GM12878 (cell line): ENCODE measurements at places on chromosomes 16 and 17. TPM values are rescaled to one million over a fixed set of nuclear protein-coding genes. Genes with fewer than 3 reads are reported as not detected.

The KRTAP3-1 gene
- total RNA-seq: not detected in 2 replicates

DNA sequence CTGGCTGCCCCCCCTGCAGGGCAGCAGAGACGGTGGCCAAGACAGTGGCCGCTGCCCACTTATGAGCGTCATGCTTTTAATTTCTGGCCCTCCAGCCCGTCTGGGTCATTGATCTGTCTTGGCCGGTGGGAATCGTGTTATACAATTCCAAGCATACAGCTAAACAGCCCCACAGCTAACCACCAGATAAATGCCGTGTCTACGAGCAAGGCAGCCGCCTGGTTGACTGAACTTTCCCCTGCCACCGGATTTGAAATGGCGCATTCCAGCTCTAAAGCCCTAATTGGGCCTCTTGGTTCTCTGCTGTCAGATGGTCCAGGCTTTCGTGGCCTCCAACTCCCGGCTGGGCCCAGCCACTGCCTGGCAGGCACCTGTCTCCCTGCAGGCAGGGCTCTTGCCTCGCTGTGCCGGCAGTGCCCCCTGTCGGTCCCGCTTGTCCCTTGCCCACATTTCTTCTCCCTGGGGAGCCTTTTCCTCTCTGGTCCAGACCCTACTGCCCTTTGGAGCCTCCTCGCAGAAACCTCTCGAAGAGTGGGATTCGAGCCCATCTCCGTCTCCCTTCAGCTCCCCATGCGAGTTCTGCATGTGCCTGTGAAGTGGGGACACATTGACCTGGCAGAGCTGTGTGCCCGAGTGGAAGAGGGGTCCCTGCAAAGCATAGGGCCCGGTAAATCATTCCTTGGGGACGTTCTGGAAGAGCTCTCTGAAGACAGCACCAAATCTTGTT is 1.8 kb upstream of the RBFOX3 start:
- no peak for DNase-seq

DNA sequence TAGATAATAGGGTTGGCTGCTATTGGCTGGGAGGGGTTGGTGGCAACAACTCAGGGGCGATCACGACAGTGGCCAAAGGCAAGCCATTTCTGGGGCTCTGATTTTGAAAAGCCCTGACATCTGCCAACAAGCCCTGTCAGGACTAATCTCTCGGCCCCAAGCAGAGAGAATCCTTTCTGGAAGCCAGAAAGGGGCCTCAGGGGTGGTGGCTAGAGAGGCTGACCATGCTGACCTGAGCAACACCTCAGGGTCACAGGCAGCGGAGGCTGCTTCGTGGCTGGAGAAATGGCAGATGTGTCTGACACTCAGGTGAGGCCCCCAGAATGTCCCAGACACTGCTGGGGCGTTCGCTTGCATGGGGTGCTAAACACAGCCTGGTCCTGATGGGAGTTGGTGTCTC is 35.0 kb upstream of the ZFP90 start:
- no peak for DNase-seq

- DNase-seq: no peak
These were observed 73.3 kb downstream of the MSI2 start for GRCh38 chr17:57329380-57330214.

DNA sequence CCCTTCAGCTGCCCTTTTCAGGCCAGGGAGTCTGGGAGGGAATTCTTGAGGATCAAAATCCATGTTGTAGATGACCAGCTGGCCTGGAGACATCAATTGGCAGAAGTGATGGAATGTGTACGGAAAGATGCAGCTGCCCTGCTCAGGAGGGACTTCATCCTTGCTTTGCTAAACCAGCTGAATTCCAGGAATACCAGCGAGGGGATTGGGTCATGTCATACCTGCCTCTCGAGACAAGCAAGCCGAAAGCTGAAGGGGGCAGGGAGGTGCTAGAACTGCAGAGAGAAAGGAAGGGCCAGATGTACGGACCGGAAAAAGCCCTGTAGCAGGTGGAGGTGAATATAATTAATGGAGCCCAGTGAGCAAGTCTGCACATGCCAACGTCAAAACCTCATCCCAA is 25.6 kb upstream of the NTN1 start:
- no peak for DNase-seq

- DNase-seq: no peak
These were observed 516.4 kb downstream of the GRIN2A start for GRCh38 chr16:9665851-9666271.

GRCh38 chr16:73068541-73069401 is 20.8 kb upstream of the ZFHX3 start:
- DNase-seq: no peak
